ENCODE measurements at places on chromosomes 7 and 10. TPM values are rescaled to one million over a fixed set of nuclear protein-coding genes. Genes with fewer than 3 reads are reported as not detected.

DNA sequence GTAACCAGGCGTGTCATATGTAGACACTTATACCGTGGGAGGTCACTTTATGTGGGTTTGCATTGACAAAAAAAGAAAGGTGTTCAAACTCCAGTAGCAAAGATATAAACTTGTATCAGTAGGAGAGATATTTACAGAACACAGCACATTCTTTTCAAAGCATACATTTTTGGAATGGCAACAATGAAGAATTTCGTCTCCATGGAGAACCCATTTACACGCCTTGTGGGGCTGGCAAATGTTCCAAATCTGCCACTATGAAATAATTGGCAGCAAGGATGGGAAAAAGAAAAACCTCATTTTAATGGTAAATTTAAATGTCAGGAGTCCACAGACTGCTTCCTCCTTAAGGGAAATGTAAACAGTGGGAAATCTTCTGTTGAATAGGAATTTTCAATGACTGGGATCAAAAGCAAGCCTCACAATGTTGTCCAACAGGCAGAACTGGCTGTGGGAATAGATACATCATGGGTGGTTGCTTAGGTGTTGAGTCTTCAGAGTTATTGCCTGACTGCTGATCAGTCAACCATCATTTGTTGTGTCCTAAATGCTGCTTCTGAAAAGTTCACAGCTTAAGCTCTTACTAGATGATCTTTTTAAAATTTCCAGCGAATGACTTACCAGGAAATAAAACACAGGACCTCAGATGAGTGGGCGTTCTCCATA is 256.6 kb upstream of the SEMA3C start:
- DNase-seq: no peak

DNA sequence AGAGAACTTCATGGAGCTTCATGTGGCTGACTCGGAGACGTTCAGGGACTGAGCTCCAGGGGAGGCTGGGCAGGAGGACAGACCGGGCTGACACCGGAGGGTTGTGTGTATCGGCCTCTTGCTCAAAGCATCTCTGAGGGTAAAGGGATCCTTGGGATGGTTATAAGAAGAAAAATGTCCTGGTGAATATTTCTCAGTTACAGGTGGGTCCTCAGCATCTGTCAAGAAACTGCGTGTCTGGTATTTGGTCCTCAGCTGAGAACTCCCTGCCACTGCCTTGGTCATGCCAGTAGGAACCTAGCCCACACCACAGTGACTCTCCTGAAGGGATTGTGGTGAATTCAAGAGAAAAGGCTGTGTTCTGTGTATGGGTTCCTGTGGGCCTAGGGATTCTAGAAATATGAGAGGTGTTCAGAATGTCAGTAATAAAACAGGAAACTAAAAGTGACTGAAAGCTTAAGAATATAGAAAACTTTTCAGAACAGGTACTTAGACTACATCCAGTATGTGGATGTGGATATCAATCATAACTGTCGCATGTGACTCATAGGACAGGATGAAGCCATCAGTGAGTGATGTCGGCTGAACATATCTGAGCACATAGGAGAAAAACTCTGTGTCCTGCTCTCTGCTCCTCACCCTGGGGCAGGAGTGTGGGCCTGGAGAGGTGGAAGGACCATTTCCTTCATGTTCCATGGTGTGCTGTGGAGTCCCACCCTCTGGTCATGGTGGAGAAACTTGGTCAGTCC is 28.4 kb downstream of the MBL2 start:
- DNase-seq: no peak

Gene STEAP2
- total RNA-seq: 22.4 TPM

Gene ZNF3
- 37.1 TPM for total RNA-seq

Gene EBLN1
- total RNA-seq: 3.6 TPM

DNA sequence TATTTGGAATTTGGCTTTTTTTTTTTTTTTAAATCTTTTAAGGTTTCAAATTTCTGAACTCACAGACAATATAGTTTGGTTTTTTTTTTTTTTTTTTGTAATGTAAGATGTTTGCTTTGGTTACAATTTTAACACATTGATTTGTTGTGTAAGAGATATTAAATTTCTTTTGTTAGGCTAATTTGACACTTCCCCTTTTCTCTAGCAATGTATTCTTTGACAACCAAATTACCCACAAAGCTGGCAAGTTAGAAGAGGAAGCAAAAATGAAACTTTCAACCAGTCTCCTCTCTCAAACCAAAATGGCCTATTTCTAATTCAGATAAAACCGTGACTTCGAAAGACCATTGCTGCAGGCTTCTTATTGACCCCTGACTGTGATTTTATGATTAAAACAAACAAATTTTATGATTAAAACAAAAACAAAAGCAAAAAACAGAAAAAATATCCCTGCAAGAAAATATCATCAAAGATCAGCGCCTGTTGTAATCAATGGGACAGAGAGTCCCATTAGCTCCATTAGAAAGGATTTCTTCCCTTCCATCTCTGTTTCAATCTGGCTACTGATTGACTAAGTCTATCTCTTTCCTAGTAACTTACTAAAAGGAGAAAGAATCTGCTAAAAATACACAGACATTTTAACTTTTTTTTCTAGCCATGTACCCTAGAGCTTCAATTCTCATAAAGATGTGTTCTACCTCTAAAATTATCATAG is 489.2 kb downstream of the MDFIC start:
- DNase-seq: peak; percentile 7

- peak; percentile 11 for DNase-seq
Observed at GRCh38 chr7:134058980-134059379, 68.2 kb upstream of the LRGUK start.

All from umbilical cord (tissue), 2 donors.